Cortex of kidney (tissue), 1 donor: ENCODE measurements at places on chromosomes 4 and X.

DNA sequence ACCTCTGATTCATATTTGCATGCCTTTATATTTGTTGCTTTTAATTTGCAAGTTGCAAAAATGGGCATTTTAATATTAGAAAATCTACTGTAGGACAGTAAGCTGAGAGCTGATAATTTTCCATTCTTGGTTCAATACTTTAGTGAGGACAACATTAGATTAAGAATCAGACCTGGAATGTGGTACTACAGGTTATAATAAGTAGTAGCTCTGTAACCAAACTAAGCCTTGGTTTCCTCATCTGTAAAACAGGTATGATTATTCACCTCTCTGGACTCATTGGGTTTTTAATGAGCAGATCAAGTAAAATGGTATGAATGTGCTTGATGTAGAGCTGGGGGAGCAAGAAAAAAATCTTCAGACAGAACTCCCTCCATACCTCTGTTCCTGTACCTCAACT lies 31.1 kb downstream of the PRRG1 start:
- no peak for DNase-seq

DNA sequence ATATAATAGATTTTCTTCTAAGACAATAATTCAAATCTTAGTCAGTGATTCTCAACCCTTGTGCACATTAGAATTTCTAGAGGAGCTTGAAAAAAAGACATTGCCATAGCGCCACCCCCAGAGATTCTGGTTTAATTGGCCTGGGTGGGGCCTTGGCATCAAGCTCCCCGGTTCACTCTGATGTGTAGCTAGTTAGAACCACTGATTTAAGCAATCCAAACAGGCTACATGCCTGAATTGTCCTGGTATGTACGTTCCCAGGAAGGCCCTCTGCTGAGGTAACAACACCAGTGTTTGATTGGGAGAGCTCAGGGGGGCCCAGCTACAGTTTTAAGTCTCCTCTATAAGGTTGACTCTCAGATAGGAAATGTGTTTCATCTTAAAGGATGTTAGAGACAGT lies 1.3 kb upstream of the ATP10D start:
- no peak for DNase-seq

GRCh38 chrX:112760697-112761096 lies 79.9 kb downstream of the AMOT start:
- DNase-seq = no peak

DNA sequence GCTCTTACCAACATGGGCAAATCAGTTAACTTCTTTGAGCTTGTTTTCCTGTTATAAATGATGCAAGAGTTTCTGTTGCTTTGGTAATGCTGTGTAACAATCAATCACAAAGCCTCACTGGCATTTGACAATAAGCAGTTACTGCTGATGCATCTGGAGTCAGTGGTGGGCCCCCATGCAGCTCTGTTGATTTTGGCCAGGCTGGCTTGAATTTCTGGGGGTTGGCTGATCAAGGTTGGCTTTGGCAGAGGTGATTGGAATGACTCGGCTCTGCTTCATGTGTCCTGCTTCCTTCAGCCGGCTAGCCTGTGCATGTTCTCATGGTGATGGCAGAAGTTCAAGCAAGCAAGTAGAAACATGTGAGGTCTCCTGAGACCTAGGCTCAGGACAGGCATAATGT lies 90.4 kb downstream of the PHEX start:
- no peak for DNase-seq

DNA sequence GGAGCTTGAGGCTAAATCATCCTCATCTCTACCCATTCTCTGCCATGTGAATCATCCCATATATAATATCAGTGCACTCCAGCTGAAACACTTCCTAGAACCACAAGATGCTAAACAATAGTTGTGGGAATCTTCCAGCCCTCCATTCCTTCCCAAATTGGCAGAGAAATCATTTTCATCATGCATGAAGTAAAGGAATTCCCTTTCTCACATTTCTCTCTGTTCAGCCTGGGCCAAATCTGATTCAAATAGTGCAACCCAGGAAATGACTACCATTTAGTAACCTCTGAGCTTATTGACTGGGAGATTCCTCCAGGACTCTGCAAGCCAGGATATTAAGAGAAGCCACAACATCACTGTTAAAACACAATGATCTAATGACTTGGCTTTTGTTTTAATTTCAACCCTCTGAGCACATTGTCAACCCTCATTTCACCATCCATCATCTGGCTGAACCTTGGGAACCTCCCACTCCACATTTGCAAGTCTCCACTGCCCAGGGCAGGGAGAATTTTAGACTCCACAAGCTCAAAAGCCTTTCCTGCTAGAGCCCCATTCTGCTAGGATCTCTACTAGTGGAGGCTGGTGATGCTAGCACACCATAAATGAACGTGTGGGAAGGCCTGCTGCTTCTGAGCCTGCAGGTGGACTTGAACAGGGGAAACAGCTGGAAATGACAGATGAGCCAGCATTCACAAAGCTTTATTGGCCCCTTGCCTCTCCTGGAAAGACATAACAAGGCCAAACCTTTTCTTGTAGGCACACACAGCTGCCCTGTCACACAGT lies 133.9 kb downstream of the TET2 start:
- DNase-seq = no peak

- DNase-seq = no peak
These were observed 309.5 kb upstream of the CPXCR1 start for GRCh38 chrX:88437563-88437962.

DNA sequence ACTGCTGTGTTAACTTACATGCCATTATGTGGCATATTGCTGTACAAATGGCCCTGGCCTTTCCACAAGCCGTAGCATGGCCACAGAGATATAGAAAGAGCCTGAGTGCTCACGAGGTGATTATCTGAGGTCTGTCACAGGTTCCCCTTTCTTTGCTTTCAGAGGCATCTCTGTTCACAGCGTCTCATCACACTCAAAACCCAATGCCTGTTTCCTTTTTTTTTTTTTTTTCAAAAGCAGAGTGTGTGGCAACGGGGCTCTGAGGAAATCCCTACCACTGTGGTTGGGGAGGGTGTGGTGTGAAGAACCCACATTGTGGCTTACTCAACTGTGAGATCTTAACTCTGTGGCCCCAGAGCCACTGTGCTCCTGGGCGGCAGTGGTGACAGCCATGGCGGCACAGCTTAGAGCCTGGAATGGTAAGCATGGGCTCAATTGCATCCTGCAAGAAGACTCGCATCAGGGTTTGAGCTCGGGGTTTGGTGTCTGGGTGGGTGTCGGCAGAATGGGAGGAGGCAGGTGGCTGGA lies 30.8 kb downstream of the RTL5 start:
- no peak for DNase-seq

DNA sequence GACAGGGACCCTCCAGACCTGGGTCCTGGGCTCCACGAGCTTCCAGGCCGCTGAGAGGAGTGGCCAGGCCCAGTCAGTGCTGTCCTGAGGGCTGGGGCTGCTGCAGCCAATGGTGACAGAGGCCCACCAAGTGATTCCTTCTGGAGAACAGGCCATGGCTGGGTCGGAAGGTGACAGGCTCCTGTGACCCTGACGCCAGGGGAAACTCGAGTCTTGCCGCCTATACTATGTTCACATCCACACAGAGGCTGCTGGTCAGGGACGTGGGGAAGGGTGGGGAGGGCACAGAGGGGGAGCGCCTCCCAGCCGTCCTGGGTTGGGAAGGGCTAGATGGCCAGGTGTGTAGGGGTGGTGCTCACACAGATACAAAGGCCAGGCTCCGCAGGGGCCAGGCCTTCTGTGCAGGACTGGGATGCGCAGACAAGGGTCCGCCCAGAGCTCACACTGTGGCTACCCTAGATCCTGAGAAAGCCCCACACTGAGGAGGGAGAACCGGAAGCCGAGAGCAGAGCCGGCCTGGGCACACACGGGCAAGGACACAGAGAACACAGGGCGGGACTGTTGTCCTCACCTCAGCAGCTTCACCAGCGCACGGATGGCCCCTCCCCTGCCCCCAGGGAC lies 81.4 kb downstream of the HTRA3 start:
- DNase-seq = no peak

- DNase-seq = no peak
These were observed 289.8 kb upstream of the CLNK start for GRCh38 chr4:10974371-10974770.

DNA sequence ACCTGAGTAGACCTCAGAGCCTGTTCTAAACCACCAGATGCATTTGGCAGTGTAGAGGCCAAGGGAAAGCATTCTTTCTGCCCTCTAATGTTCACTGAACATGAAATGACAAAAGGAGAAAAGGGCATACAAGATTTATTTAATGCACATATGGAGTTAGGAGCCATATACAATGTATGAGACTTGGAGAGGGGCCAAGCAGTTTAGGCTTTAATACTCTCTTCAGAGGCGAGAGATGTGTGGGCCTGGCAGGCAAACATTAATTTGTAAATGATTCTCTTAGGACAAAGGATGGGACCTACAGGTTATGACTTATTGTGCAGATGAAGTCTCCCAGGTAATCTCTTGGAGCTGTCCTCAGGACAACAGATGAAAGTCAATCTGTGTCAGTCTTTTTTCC lies 631.9 kb downstream of the ADGRL3 start:
- DNase-seq = no peak
